ENCODE measurements at places on chromosomes 3 and 15.

DNA sequence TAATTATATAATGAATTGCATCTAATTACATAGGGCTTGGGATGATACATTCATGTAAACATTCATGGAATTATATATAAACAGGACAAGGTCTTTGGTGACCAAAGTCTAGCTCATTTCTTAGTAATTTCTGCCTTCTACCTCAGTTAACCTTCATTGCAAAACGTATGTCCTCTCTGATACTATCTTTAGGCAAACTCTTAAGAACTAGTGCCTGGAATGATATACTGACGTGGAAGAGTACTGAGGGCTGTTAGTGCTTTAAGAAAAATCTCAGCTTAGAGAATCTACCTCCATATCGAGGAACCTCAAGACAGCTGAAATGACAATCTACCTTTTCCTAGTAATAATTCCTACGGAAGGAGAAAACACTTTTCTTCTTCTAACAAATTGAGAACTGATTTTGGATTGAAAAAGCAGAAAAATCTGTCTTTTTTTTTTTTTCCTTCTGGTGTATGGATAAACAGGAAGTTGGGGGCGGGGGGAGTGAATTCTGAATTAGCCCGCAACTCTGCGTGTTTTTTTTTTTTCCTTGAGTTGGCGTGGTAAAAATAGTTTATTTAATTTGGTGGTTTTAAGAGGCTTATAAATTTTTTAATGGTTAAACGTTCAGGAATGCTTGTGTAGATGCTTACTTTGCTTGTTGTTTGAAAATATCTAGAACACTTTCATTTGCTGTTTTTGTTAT, 43.2 kb downstream of the RARB start:
- no peak for DNase-seq

GRCh38 chr3:186783731-186784515, 546 bp downstream of the EIF4A2 start:
- DNase-seq, result peak; percentile 77

DNA sequence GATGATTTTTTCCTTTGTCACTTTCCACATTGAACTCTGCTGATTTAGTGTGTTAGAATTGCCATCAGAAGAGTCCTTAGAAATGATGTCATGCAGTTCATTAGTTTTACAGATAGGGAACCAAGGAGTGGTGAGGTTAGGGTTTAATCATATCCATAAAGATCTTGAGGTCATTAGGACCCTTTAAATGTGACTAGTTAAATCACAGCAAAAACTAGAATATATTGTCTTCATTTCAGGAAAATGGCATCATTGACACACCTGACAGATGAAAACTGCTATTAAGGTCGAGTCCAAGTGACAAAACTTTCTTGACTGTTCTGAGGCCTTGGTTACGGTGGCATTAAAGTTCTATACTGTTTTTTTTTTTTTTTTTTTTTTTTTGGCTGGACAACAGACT, 50.5 kb downstream of the MBNL1 start:
- DNase-seq, result no peak

DNA sequence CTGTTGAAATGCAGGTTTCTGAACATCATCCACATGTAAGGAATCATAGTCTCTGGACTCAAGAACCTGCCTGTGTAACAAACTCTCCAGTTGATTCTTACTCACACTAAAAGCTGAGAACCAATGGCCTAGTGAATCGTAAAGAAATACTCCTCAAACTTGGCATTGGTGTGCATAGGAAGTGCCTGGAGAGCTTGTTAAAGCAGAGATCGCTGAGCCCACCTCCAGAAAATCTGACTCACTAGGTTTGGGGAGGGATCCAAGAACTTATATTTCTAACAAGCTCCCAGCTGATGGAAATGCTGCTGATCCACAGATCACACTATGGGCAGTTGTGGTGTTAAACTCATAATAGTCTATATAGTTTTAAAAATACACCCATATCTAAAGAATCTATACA, 55.8 kb upstream of the LMCD1 start:
- DNase-seq, result no peak

DNA sequence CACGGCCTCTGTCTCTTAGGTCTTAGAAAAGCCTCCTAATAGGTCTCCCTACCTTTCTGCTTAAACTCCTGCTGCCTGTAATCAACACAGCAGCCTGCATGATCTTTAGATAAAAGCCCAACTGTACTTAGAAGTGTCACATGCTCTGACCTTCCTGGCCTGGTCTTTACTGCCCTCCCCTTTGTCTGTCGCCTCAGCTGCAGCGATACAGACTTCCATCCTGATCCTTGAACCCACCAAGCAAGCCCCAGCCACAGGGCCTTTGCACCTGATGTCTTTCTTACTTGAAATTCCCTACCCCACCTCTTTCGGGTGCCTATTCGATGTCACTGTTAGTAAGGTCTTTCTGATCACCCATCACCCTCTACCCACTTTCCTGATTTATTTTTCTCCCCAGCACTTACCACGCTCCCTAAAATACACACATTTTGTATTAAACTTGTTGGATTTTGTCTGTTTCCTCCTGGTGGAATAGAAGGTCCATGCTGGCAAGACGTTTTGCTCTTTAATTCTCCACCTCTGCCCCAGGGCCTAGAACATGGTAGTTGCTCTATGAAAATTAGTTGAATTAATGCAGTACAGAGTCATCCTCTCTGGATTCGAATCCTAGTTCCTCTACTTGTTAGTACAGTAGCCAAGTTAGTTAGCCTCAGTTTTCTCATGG, 51.1 kb downstream of the AQP9 start:
- no peak for DNase-seq

GRCh38 chr15:75929799-75930565, 26.3 kb downstream of the FBXO22 start:
- DNase-seq, result no peak

- no peak for DNase-seq
Measured at GRCh38 chr3:72247126-72247525, 462.2 kb upstream of the PROK2 start.

GRCh38 chr3:171770689-171771620, 39.3 kb downstream of the PLD1 start:
- DNase-seq, result no peak

DNA sequence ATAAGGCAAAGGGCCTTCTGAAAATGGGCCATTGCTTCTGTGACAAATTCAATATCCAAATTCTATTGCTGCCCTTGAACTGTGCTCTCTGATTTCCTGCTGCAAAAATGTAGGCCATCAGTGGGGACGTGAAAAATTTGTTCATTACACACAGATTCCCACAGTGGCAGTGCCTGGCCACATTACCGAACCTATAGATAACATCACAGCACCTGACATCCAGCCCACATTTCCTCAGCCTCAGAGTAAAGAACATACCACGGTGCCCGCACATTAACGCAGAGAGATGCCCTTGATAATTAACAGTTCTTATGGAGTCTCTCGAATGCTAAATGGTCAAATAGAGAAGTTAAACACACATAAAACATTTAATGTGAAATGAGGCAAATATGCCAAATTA, 931.6 kb upstream of the CFAP20DC start:
- no peak for DNase-seq

- no peak for DNase-seq
Measured at GRCh38 chr15:96503276-96503675, 172.8 kb downstream of the NR2F2 start.

DNA sequence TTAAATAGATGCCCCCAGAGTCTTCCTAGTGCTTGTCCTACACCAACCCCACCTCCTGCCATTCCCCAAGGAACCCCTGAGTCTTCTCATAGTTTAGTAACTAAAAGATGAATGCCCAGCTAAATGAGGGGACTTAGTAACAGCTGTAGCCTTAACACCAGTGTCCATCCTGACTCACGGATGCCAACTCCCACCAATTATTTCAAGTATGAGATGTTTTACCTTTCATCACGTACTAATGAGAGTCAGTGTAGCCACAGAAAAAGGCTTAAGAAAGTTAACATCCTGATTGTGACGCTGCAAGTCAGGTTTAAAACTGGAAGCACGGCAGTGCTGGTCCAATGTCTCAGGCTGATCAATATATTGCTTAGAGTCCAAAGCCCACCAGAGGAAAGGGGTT, 109.9 kb downstream of the FMN1 start:
- no peak for DNase-seq

- DNase-seq, result no peak
Measured at GRCh38 chr15:98905963-98906711, 101.5 kb downstream of the PGPEP1L start.
